ENCODE measurements at places on chromosomes 11 and 22.

GRCh38 chr11:92297567-92298553 lies 73.2 kb downstream of the FAT3 start:
- no peak for DNase-seq

DNA sequence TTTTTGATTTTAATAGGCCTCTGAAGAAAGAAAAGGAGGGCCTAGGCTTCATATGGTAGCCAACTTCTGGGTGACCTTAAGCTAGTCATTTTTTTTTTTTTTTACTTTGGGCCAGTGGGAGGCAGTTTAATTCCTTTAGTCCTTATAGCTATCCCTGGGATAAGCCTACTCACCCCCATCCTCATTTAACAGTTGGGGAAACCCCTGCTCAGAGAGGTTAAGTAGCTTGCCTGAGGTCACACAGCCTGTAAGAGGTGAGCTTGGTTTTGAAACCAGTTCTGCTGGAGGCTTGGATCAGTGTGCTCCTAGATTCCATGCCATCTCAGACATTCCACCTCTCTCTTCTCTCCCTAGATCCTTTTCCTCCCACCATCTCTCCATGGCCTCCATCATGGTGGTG lies 86.4 kb downstream of the MYO18B start:
- no peak for DNase-seq

GRCh38 chr11:6856871-6857270 lies 6.0 kb upstream of the OR10A2 start:
- no peak for DNase-seq

DNA sequence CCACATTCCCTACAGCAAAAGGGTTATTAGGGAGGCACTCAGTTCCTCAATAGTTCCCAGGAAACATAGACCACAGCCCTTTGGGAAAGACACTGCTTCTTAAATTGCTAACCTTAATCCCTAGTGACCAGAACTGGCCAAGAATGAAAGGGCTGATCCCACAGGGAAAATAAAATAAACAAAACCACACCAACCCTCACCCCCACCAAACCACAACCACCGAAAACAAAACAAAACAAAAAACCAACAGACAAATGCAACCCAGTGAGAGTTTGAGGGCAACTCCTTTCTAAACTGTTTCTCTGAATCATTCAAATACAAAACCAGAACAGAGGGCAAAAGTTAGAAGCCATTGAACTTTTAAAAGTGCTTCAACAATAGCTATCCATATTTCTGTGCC lies 57.2 kb downstream of the NAV2 start:
- no peak for DNase-seq

DNA sequence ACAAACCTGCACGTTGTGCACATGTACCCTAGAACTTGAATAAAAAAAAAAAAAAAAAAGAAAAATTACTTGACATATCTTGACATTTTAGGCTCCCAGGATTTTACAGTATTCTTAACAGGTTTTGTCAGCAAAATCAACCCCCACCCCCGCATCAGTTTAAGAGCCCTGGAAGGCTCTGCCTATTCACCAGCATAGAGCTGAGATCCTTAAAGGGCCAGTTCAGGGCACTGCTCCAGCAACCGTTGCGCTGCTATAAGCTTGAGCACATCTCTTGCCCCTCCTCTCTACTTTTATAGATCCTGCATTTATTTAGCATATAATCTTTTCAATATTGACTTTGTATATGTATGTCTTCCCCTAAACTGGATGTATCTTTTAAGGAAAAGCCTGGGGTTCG lies 697 bp upstream of the PAFAH1B2 start:
- DNase-seq: peak; percentile 14

DNA sequence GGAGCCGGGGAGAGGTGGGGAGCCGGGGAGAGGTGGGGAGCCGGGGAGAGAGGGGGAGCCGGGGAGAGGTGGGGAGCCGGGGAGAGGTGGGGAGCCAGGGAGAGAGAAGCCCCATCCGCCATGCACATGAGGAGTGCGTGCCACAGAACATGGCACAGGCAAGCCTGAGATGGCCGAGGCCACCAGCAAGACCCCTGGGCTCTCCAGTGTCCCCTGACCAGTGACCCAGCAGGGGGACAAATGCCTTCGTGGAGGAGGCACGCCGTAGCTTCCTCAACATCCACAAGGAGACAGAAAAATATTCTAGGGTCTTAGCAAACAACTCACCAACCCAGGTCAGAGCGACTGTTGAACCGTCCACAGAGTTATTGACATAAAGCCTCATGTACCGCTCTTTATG lies 618.8 kb downstream of the TBC1D22A start:
- no peak for DNase-seq

DNA sequence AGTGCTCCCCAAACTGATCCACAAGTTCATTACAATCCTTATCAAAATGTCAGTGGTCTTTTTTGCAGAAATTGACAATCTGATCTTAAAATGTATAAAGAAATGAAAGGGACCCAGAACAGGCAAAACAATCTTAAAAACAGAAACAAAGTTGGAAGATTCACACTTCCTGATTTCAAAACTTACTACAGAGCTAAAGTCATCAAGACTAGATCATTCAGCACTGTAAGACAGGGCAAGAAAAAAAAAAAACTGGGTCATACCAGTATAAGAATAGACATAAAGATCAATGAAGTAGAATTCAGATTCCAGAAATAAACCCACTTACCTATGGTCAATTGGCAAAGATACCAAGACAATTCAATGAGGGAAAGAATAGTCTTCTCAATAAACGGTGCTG lies 4.5 kb upstream of the STK33 start:
- DNase-seq: no peak

- DNase-seq: no peak
Observed at GRCh38 chr11:63610604-63611394, 3.4 kb downstream of the PLAAT3 start.

GRCh38 chr11:63427971-63428508 lies 58.5 kb downstream of the SLC22A9 start:
- DNase-seq: no peak

- DNase-seq: no peak
Observed at GRCh38 chr11:61106296-61106695, 4.0 kb downstream of the CD5 start.

DNA sequence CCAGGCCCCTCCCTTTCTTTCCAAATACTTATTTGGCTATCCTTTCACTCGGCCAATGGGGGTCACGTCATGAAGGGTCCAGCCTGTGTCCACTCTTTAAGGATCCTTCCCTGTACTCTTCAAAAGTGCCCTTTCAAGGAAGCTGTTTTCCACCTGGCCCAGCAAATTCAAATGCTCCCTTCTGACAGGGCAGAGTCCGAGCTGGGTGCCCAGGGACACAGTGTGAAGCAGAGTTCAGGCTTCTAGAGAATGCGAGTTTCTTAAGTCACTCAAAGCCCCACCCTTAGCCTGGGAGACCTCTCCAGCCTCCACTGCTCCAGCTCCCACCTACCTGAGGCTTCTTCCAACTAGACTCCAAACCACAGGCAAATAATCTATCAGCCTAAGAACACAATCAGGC lies 5.5 kb upstream of the APOA1 start:
- DNase-seq: no peak

- no peak for DNase-seq
Observed at GRCh38 chr11:132022733-132023478, 652.5 kb downstream of the NTM start.
